ENCODE measurements at places on chromosomes 7 and 10. TPM values are rescaled to one million over a fixed set of nuclear protein-coding genes. Genes with fewer than 3 reads are reported as not detected.
A peak's percentile ranks its signal among the peaks of the same experiment; 100 is the strongest.

Gene HOGA1
- total RNA-seq: 0.67 TPM

Gene ETV1
- total RNA-seq: 0.52 TPM

Gene CCDC126
- total RNA-seq: 11.3 TPM

Gene DOCK1
- 83.5 TPM for total RNA-seq

Gene CHN2
- total RNA-seq: 16.5 TPM

Gene LRRC4
- not detected for total RNA-seq

Gene PDGFA
- 78.5 TPM for total RNA-seq

- no peak overlapping the region for H3K4me3 ChIP-seq
- no peaks in the 10 kb centered on the region for H3K36me3 ChIP-seq
- H3K27ac ChIP-seq: no peak overlapping the region
- H3K4me1 ChIP-seq: no peaks in the 10 kb centered on the region
- H3K27me3 ChIP-seq: no peaks in the 10 kb centered on the region
Observed at GRCh38 chr7:28507525-28508282, 95.4 kb downstream of the CREB5 start.

GRCh38 chr10:96585736-96586418, 935 bp downstream of the TM9SF3 start:
- no peaks in the 10 kb centered on the region for H3K36me3 ChIP-seq
- DNase-seq: no peak
- peak overlapping the region; percentile 95 for H3K4me3 ChIP-seq
- H3K27me3 ChIP-seq: no peaks in the 10 kb centered on the region
- H3K4me1 ChIP-seq: peaks cover 49% of the 10 kb centered on the region
- peak overlapping the region; percentile 95 for H3K27ac ChIP-seq

GRCh38 chr10:6300106-6300783, 97.5 kb downstream of the PFKFB3 start:
- DNase-seq: no peak
- no peaks in the 10 kb centered on the region for H3K27me3 ChIP-seq
- H3K4me3 ChIP-seq: no peak overlapping the region
- H3K36me3 ChIP-seq: no peaks in the 10 kb centered on the region

DNA sequence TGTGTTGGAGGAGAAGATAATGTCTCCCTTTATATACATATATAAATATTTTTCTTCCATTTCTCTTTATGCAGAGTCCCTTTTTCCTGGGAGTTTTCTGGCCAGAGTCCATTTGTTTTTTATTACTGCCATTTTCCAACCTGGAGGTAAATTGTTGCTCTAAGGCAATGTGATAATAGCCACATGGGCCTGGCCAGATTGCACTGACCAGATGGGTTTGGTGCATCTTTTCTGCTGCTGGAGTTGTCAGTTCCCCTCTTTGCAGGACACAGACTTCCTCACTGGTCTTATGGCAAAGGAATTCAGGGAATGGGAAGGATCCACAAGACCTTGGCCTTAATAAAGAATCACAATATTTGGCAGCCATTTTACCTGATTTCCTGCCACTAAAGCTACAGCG, 254.9 kb downstream of the SORCS3 start:
- H3K27me3 ChIP-seq: no peaks in the 10 kb centered on the region
- DNase-seq: no peak
- H3K36me3 ChIP-seq: no peaks in the 10 kb centered on the region
- no peaks in the 10 kb centered on the region for H3K4me1 ChIP-seq
- no peak overlapping the region for H3K4me3 ChIP-seq
- H3K27ac ChIP-seq: no peak overlapping the region

GRCh38 chr10:54063514-54063913, 737.5 kb downstream of the PCDH15 start:
- DNase-seq: no peak
- no peak overlapping the region for H3K27ac ChIP-seq
- no peaks in the 10 kb centered on the region for H3K27me3 ChIP-seq
- no peak overlapping the region for H3K4me3 ChIP-seq

GRCh38 chr7:157906583-157906982, 569.8 kb downstream of the DNAJB6 start:
- H3K4me3 ChIP-seq: no peak overlapping the region
- no peak for DNase-seq
- no peak overlapping the region for H3K27ac ChIP-seq
- H3K27me3 ChIP-seq: no peaks in the 10 kb centered on the region

DNA sequence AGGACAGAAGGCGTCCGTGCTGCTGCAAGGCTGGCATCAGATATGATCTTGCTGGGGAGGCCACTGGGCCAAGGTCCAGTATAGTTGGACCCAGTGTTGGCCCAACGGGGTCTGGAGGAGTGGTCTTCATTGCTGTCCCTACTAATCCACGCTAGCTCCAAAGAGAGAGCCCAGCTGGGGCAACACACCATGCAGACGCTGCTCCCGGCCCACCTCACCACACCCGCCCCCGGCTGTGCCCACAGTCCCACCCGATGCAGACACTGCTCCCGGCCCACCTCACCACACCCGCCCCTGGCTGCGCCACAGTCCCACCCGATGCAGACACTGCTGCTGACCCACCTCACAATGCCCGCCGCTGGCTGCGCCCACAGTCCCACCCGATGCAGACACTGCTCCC, 121.5 kb downstream of the VIPR2 start:
- DNase-seq: no peak
- peaks cover 7% of the 10 kb centered on the region for H3K4me1 ChIP-seq
- no peaks in the 10 kb centered on the region for H3K36me3 ChIP-seq
- no peaks in the 10 kb centered on the region for H3K27me3 ChIP-seq
- no peak overlapping the region for H3K4me3 ChIP-seq

GRCh38 chr10:86306628-86307278, 59.8 kb downstream of the GRID1 start:
- no peak for DNase-seq
- H3K4me1 ChIP-seq: no peaks in the 10 kb centered on the region
- no peaks in the 10 kb centered on the region for H3K27me3 ChIP-seq
- H3K36me3 ChIP-seq: no peaks in the 10 kb centered on the region

DNA sequence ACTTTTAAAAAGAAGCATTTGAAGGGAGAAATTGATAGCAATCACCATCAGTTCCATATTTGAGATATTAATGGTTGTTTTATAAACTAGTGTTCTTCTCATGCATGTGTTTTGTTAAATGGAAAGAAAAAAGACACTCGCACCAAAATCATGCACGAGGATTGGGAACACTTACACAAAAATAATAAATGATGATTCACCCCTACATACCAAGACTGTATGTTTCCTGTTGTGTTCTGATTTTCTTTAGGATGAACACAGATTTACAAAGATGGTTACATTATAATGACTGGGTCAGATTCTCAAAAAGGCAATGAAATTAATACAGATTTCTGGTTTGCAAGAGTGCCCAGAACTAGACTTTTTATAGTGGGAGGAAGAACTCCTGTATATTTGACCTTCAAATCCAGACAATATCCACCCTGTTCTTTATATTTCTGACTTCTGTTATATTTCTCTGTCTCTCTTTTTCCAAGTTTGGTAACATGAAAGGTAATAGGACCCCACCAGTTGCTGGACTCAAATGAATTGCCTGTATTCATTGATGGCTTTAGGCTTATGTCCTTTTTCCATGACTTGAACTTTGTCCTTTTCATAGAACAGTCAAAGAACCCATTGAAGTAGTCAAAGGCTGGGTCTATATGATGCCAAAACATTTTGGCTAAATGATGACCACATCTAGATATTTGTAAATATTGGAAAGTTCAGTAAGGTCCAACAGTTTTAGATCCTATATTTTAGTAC, 54.4 kb downstream of the SEMA3A start:
- no peaks in the 10 kb centered on the region for H3K27me3 ChIP-seq
- H3K27ac ChIP-seq: no peak overlapping the region
- no peak for DNase-seq

DNA sequence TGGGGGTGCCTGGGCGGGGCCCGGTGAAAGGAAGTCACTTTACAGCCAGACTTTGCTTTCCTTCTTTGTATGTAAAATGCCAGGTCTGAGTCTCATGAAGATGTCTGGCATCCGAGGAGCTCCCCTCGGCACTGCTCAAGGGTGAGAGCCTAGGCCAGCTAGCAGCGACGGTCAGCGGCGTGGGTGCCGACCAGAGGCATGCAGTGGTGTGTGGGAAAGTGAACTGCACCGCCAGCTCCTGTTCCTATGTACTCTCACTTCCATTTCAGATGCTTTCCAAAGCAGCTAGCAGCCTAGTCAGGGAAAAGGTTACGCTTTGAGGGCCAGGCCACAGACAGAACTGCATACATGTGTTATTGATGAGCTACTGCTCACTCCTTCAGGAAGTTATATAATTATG, 172.8 kb downstream of the ZMYND11 start:
- H3K36me3 ChIP-seq: peaks cover 1% of the 10 kb centered on the region
- no peaks in the 10 kb centered on the region for H3K27me3 ChIP-seq
- no peak for DNase-seq
- H3K4me1 ChIP-seq: peaks cover 8% of the 10 kb centered on the region
- H3K4me3 ChIP-seq: no peak overlapping the region
- H3K27ac ChIP-seq: no peak overlapping the region

DNA sequence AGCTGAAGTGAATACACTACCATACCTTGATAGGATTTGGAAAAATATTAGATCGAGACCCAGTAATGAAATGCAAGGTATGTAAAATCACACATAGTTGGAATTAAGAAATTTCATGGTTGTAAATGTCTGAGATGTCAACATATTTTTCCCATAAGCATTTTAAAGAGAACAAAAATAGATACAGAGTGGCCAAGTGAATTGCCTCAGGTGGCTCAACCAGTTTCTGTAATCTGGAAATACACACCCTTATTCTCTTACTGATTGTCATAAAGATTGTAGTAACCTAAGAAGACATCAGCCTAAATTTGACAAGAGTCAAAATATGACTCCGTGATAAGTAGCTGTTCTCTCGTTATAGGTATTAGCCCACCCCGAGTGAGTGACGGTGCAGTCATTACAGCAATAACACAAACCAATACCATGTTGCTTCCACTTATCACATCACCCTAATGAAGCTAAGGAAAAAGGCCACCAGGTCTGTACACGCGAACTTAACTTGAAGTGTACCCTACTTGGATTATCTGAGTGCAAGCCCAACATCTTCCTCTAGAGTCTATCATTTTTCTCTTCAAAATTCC, 23.4 kb downstream of the PIK3AP1 start:
- H3K36me3 ChIP-seq: no peaks in the 10 kb centered on the region
- H3K4me3 ChIP-seq: no peak overlapping the region
- no peaks in the 10 kb centered on the region for H3K27me3 ChIP-seq

DNA sequence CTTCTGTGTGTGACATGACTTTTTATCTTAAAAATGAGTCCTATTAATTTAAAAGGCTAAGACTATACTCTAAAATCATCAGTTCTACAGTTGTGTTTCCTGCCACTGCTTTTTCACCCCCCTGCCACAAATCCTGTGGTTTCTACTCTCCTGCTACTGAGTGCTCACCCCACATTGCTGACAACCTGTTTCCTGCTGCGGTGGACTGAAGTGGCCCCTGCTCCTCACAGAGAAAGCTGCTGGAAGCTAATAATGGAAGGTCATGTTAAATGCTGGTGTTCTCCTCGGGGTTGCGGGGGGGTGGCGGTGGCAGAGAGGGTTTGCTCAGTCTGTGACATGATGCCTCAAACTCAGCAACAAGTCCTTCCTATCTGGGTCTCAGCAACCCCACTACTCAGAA, 113.2 kb upstream of the INHBA start:
- H3K4me1 ChIP-seq: no peaks in the 10 kb centered on the region
- no peak overlapping the region for H3K27ac ChIP-seq
- DNase-seq: no peak
- H3K27me3 ChIP-seq: peaks cover 2% of the 10 kb centered on the region
- no peaks in the 10 kb centered on the region for H3K36me3 ChIP-seq

GRCh38 chr7:7883394-7883793, 85.2 kb upstream of the GLCCI1 start:
- DNase-seq: no peak
- H3K4me3 ChIP-seq: no peak overlapping the region
- H3K36me3 ChIP-seq: no peaks in the 10 kb centered on the region
- no peak overlapping the region for H3K27ac ChIP-seq
- no peaks in the 10 kb centered on the region for H3K4me1 ChIP-seq

DNA sequence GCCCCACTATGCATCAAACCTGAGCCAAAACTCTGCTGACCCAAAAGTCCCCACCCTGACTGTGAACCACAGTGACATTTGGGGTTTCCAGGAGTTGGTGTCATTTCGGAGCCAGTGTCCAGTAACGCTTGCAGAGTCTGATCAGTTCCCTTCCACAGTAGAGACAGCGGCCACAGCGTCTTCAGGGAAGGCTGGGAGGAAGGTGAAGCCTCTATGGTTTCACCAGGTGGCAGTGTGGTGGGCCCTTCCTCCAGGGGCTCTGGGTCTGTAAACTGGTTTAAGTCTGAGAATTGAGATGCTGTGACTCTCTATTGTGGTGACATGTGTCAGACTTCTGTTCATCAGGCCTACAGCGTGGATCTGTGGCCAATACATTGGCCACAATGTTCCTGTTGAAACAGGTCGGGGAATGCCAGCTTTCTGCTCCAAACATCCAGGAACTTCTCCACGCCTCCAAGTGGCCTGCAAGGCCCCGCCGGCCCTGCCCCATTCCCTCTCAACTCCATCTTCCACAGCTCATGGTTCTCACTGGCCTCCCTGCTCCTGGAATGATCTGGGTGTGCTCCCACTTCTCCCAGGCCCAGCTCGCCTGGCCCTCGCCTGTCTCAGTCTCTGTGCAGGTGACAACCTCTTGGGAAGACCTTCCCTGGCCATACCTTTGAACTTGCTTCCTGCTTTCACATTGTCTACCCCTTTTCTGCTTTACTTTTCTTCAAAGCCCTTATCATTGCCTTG, 124.5 kb upstream of the FAM20C start:
- no peak overlapping the region for H3K27ac ChIP-seq
- no peak overlapping the region for H3K4me3 ChIP-seq
- H3K36me3 ChIP-seq: no peaks in the 10 kb centered on the region
- no peaks in the 10 kb centered on the region for H3K27me3 ChIP-seq
- DNase-seq: no peak

DNA sequence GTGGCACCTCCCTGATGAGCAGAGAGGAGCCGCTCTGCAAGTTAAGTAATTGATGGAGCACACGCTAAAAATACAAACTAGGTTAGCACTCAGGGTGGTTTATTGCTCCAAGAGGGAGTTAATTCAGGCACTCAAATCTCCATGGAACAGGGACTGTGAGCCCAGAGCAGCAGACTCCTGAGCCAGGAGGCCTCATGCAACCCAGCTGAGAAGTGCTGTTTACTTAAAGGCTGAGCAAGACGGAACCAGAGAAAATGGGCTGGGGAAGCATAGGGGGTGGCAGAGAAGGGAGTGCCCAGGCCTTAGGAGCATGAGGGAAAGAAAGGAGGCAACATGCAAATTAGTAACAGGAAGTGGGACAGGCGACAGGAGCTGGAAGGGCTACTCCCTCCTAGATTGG, 174.1 kb downstream of the KCNMA1 start:
- no peak overlapping the region for H3K4me3 ChIP-seq
- H3K4me1 ChIP-seq: peaks cover 6% of the 10 kb centered on the region
- DNase-seq: no peak
- no peak overlapping the region for H3K27ac ChIP-seq
- H3K27me3 ChIP-seq: no peaks in the 10 kb centered on the region

GRCh38 chr7:150405584-150406311, 26.6 kb downstream of the ZNF775 start:
- peaks cover 42% of the 10 kb centered on the region for H3K4me1 ChIP-seq
- peak overlapping the region; percentile 83 for H3K4me3 ChIP-seq
- peak; percentile 55 for DNase-seq
- no peaks in the 10 kb centered on the region for H3K27me3 ChIP-seq
- peak overlapping the region; percentile 45 for H3K27ac ChIP-seq
- no peaks in the 10 kb centered on the region for H3K36me3 ChIP-seq

All from Caco-2 (cell line).